Spleen (tissue), 13 donors: ENCODE measurements at places on chromosomes 12 and 14. TPM values are rescaled to one million over a fixed set of nuclear protein-coding genes. Genes with fewer than 3 reads are reported as not detected.

Gene TMEM229B
- 29.0 TPM for total RNA-seq

Gene ASCL1
- not detected for total RNA-seq

Gene VRTN
- not detected for total RNA-seq

Gene SERPINA3
- 28.0 TPM for total RNA-seq

Gene GLT8D2
- total RNA-seq = 0.79 TPM

Gene STYK1
- total RNA-seq = 0.49 TPM

Gene GARIN6
- total RNA-seq = not detected

Gene SCYL2
- total RNA-seq = 46.7 TPM

Gene ZNF384
- total RNA-seq = 50.9 TPM

Gene PZP
- total RNA-seq = 1.3 TPM

DNA sequence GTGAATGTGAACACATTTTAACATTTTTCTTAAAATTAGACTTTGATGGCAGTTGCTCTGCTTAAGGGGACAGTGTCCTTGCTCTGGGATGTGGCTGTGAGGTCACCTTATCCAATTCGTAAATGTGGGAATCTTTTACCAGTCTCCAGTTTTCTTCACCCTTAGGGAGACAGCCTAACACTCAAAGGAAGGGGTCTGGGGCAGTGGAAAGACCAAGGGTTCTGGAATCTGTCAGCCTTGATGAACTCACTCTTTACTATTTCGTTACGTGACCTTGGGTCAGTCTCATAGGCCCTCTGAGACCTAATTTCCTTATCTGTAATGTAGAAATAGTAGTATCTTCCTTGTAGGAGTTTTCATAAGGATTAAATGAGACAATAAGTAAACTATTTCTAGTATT is 245.6 kb upstream of the ATP2B1 start:
- DNase-seq = no peak

- DNase-seq = no peak
These were observed 41.2 kb downstream of the HCAR2 start for GRCh38 chr12:122661938-122662337.

- peak; percentile 81 for DNase-seq
These were observed 39.2 kb upstream of the P2RX7 start for GRCh38 chr12:121093487-121093891.

- DNase-seq = no peak
These were observed 12.9 kb downstream of the BCL11B start for GRCh38 chr14:99258876-99259726.

DNA sequence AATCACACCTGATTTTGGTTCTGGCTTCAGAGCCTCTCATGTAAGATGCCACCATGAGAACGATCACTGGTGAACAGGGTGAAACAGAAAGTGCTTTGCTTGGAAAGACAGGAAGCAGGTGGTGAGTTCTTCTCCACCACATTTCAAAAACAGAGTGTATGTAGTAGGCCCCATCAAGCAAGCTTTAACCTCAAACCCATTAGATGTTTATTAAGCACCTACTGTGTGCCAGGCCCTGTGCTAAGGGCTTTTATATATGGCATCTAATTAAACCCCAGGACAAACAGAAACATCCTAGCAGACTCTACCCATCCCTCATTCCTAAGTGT is 47.8 kb upstream of the MED13L start:
- DNase-seq = no peak

DNA sequence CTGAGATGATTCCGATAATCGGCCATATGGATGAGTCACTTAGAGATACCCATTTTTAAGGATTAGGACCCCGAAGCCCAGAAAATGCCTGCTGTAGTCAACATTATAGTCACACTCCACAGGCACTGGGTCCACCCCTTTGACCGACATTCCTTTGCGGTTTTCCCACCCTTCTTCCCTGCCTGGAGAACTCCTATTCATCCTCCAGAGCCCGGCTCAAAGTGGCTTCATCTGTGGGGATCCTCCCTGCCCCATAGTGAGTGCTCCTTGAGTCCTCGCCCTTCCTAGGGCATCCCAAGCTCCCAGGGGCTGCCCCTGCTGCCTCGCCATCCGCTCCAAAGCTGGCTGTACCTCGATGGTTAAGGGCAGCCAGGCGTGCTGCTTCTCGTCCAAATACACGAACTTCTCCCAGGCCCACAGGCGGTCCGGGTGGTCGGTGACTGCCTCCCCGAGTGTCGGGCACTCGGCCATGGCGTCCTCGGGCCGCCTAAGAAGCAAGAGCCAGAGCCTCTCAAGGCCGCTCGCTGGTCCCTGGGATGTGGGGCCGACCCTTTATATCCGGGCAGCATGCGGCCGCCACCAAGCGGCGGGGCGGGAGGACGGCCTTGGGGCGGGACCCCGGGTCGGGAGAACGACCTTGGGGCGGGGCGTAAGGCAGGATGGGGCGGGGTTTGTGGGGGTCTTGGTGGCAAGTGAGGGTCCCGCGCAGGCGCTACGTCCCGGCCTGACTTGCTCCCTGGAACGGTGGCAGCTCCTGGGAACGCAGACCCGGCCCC is at the start of gene TCL1A:
Gene TCL1A, minus strand, starts transcription at position 530 of the 776 bp plus-strand sequence. Its CDS starts 59 bp downstream, at position 471.
- peak; percentile 90 for DNase-seq

DNA sequence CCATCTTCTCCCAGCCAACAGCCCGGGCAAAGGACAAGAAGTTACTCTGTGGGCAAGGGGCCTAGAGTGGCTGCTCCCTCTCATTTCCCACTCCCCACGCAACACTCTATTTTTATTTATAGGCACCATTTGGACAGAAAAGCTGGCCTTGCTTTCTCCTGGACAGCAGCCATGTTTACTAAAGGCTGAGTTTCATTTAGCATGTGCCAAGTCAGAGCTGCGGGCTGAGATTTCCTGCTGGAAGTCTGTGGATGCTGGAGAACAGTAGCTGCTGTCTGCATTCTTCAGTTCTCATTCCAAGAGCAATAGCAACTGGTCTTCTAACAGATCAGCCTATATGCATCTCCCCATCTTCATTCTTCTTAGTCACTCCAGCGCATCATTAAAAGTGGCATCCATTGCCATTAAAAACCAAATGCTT is 8.3 kb downstream of the COL2A1 start:
- DNase-seq = peak; percentile 28

- no peak for DNase-seq
These were observed 36.8 kb upstream of the ALG10B start for GRCh38 chr12:38279756-38280155.

DNA sequence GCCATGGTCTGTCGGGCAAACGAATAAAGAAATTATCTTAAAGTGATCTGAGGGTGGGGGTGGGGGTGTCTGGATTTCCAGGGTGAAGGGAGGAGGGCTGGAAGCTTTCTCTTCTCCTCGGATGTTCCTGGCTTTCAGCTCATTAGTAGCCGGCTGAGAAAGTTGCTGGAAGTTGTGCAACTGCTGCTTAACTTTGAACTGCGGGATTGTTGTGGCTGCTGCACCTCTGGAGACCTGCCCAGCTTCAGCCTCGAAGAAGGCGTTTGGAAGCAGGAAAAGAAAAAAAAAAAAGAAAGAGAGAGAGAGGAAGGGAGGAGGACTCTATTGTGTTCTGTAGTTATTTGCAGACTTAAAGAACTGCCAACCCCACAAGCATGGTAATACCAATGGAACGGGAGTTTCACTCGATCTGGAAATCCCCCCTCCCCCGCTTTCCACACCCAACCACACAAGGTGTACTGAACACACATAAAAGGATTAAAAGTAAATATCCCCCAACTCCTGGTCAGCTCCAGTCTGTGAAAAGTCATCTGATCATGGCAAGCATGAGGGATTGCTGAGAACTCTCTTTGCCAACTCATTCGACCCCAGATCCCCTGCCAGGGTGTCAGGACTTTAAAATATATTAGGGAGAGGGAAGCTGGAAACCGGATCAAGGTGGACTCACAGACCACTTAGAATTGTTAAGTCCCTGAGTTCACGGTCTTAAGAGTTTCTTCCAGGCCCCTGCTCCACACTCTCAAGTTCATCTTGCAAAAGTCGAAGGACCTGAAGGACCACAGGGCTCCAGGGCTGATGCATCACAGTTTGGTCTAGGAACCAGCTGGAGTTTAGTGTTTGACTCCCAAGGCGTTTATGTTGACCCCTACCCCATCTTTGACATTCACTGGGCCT is at the start of gene RASSF9:
Gene RASSF9, minus strand, starts transcription at position 213 of the 894 bp plus-strand sequence. Its CDS starts 208 bp downstream, at position 5.
- DNase-seq = no peak

GRCh38 chr12:94812345-94812744 is 162.0 kb upstream of the TMCC3 start:
- DNase-seq = no peak

DNA sequence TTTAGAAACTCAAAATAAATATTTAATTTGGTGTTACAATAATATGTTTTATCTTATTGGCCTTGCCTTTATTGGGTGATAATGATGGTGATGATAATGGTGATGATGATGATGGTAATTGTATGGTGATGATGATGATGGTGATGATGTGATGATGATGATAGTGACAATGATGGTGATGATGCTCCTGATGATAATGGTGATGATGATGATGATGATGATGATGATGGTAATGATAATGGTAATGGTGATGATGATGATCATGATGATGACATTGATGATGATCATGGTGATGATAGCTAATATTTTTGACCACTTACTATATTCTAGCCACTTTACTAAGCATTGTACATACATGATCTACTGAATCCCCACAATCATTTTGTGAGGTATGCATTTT is 1548.6 kb upstream of the TMEM132C start:
- DNase-seq = no peak

DNA sequence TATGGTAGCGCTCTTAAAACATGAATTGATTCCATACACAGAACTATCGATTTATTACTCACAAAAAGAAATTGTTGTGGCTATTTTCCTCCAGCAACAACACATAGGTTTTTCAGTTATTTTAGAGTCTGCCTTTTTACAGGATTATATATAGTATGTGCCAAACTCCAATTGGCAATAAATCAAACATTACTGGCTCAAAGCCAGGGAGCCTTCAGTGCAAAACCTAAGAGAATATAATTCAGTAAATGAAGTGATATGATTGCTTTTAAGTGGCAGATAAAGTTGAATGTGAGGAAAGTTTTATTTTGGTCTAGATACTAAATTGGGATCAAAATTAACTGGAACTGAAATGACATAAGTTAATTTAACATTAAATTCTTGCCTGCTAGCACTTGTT is 234.8 kb downstream of the PIK3C2G start:
- DNase-seq = no peak

DNA sequence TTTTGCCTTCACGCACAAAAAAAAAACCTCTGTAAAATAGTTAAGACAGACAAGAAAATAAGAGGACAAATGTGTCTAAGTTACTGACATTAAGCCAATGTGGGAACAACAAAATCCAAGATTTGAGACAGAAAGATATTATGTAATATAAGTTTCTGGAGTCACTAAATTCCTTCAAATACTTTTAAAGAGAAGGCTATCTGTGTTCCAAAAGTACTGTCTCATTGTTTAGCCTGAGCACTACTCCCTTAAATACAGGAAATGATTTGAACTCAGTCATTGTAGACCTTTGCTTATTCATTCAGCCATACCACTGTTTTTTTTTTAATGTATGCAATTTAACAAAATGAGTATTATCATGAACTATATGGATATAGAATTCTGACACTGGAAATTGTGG is 82.7 kb upstream of the KITLG start:
- DNase-seq = no peak

- DNase-seq = no peak
These were observed 21.4 kb upstream of the EID3 start for GRCh38 chr12:104282109-104282508.
